ENCODE measurements at places on chromosomes 5 and 9.

DNA sequence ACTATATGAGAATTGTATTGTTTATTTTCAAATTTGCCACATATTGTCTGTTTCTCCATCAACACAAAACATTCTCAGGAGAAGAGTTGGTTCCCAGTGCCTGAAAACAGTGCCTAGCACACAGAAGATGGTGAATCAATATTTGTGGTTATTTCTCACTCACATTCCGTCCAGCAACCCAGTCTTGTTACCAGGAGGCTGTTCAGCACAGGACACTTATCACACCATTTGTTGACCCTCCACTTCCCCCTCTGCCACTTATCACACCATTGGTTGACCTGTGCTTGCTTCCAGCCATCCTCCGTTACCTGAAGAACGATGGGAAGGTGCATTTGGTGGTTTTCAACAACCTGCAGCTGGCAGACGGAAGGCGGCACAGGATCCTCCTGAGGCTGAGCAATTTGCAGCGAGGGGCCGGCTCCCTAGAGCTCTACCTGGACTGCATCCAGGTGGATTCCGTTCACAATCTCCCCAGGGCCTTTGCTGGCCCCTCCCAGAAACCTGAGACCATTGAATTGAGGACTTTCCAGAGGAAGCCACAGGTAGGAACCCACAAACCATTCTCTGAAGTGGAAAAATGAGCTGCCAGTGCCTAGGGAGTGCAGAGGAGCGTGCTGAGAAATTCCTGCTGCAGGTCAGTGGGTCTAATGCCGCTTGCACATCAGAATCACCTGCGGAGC, 20.5 kb downstream of the THBS4 start:
- DNase-seq, result peak; percentile 75

GRCh38 chr9:88372103-88372654, 16.1 kb upstream of the SPIN1 start:
- no peak for DNase-seq

- DNase-seq, result no peak
These were observed 75.9 kb downstream of the NFIB start for GRCh38 chr9:14238079-14238478.

GRCh38 chr5:93062548-93062947, 518.5 kb downstream of the NR2F1-AS1 start:
- no peak for DNase-seq

GRCh38 chr5:168992016-168992415, 308.9 kb downstream of the SLIT3 start:
- no peak for DNase-seq

GRCh38 chr5:42810834-42811590, 680 bp downstream of the SELENOP start:
- no peak for DNase-seq

All from endodermal cell (in vitro differentiated cells).